ENCODE measurements at places on chromosomes 11 and 22. TPM values are rescaled to one million over a fixed set of nuclear protein-coding genes. Genes with fewer than 3 reads are reported as not detected.

- DNase-seq = peak; percentile 50
- H3K27ac ChIP-seq = no peak overlapping the region
- peaks cover 26% of the 10 kb centered on the region for H3K4me1 ChIP-seq
- peaks cover 7% of the 10 kb centered on the region for H3K36me3 ChIP-seq
- H3K27me3 ChIP-seq = peaks cover 4% of the 10 kb centered on the region
- no peak overlapping the region for H3K4me3 ChIP-seq
These were observed 2.6 kb upstream of the RTL6 start for GRCh38 chr22:44500599-44500998.

DNA sequence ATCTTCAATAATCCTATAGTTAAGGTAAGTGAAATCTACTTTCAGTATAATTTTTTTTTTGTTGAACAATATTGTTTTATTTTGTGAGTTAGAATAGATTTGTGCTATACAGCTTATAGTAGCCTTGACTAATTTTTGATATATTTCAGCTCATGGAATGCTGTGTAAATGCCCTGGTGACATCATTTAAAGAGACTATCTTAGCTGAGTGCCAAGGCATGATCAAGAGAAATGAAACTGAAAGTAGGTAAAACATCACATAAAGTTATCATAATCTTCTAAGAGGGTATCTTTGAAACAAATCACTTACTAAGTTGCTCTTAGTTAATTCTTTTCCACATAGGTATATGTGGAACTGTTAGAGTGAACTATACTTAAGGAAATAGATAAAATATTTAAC, 51.4 kb upstream of the ACAT1 start:
- no peaks in the 10 kb centered on the region for H3K4me1 ChIP-seq
- H3K27me3 ChIP-seq = no peaks in the 10 kb centered on the region
- H3K4me3 ChIP-seq = no peak overlapping the region
- no peak for DNase-seq
- no peak overlapping the region for H3K27ac ChIP-seq

- H3K4me1 ChIP-seq = no peaks in the 10 kb centered on the region
- H3K36me3 ChIP-seq = no peaks in the 10 kb centered on the region
- no peaks in the 10 kb centered on the region for H3K27me3 ChIP-seq
These were observed 37.7 kb upstream of the B3GAT1 start for GRCh38 chr11:134449713-134450112.

DNA sequence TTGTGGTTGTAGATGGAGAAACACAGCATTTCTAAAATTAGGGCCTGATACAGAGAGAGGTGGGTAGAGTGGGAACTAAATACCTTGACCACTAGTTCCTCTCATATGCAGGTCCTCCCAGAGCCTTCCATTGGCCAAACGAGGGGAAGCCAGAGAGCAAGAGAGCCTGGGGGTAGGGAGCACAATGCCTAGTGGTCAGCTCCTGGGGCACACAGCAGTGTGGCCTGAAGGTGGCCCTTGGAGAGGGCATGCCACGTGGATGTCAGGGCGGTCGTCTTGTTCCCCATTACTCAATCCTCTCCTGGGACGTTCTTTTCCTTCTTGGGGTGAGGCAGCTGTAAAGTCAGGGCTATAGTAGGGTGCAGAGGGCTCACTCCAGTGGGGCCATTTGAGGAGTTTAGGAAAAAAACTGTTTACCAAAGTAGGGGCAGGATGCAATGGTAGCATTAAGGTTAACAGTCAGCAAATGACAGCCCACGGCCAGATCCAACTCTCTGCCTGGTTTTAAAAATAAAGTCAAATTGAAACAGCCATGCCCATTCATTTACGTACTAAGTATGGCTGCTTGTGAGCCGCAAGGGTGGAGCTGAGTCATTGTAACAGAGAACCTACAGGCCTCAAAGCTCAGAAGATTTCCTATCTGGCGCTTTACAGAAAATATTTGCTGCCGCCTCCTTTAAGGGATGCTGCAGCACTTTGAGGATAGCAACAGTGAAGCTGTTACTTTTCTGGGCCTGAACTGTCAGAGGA, 7.6 kb downstream of the MYO18B start:
- H3K4me1 ChIP-seq = peaks cover 8% of the 10 kb centered on the region
- no peaks in the 10 kb centered on the region for H3K27me3 ChIP-seq
- H3K4me3 ChIP-seq = no peak overlapping the region
- no peaks in the 10 kb centered on the region for H3K36me3 ChIP-seq

NUCB2 gene
- total RNA-seq = 41.6 TPM

GRCh38 chr11:75303544-75304224, 47.8 kb downstream of the ARRB1 start:
- H3K4me1 ChIP-seq = peaks cover 70% of the 10 kb centered on the region
- H3K27ac ChIP-seq = no peak overlapping the region
- no peak for DNase-seq
- no peaks in the 10 kb centered on the region for H3K36me3 ChIP-seq
- no peak overlapping the region for H3K4me3 ChIP-seq

DNA sequence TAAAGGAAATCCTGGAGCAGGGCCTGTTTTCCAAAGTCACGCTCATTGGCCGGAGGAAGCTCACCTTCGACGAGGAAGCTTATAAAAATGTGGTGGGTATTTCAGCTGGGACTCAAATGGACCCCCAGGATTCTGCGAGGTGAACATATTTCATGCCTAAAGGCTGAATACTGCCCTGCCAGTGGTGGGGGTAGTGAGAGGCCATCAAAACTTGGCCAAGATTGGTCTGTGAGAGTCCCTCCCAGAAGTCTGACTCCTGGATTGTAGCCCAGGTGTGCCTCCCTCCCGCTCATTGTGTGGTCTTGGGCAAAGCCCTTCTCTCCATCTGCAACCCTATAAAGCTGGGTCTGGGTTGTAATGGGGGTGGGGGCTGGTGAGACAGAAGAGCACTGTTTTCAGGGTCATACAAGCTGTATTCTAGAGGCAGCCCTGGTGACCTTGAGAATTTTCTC, 853 bp downstream of the HTATIP2 start:
- peaks cover 60% of the 10 kb centered on the region for H3K4me1 ChIP-seq

OR6A2 gene
- not detected for total RNA-seq

DNA sequence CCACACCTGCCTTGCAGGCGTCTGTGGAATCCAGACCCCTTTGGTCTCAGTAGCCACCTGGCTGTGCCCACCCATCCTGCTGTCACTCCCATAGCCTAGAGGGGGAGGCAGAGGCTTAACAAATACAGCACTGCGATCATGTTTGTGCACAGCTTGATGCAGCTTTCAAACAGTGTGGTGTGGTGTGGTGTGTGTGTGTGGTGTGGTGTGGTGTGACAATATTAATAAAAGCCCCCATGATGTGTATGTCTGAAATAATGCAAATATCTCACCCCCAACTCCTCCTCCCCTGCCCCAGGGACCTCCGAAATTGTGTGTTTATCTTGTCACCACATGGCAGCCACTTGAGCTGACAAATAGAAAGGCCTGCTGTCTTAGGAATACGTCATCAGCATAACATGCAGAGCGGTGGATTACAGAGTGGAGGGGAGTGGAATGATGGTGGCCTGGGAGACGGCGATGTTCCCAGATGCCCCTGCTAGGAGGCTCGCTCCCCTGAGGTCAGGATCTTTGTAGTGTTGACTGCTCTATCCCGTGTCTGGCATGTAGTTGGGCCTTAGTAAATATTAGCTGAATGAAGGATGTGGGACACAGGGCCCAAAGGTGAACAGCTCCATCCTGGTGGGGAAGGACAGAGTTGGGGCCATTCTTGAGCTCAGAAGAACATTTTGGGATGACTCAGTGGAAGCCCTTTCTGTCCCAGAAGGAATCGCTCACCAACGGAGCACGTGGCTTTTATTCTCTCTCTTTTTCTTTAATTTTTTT, 2.8 kb downstream of the PDXP start:
- H3K27me3 ChIP-seq = no peaks in the 10 kb centered on the region
- H3K4me1 ChIP-seq = peaks cover 63% of the 10 kb centered on the region

DNA sequence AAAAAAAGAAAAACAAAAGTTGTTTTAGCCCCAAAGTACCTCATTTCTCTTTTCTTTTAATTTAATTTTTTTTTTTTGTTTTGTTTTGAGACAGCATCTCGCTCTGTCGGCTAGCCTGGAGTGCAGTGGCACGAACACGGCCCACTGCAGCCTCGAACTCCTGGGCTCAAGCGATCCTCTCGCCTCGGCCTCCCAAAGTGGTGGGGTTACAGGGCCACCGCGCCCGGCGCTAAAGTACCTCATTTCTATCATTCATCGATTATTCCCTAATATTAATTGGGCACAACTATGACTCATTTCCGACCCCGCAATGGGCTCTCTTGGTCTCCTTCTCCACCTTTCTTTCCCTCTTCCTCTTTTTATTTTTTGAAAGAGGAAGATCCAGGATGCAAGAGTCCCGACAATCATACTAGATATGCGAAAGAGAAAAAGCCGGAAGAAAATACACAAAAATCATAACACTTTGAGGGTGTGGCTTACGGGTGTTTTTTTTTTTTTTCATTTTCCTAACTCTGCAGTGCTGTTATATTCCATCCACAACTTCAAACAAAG, 475 bp upstream of the AIP start:
- H3K27ac ChIP-seq = peak overlapping the region; percentile 82
- peak overlapping the region; percentile 59 for H3K4me3 ChIP-seq
- DNase-seq = no peak
- peaks cover 38% of the 10 kb centered on the region for H3K4me1 ChIP-seq

ZNF195 gene
- 15.7 TPM for total RNA-seq

- no peaks in the 10 kb centered on the region for H3K27me3 ChIP-seq
- no peak for DNase-seq
- no peak overlapping the region for H3K27ac ChIP-seq
- no peaks in the 10 kb centered on the region for H3K36me3 ChIP-seq
- H3K4me1 ChIP-seq = no peaks in the 10 kb centered on the region
These were observed 8.3 kb upstream of the FGF19 start for GRCh38 chr11:69711822-69712801.

DNA sequence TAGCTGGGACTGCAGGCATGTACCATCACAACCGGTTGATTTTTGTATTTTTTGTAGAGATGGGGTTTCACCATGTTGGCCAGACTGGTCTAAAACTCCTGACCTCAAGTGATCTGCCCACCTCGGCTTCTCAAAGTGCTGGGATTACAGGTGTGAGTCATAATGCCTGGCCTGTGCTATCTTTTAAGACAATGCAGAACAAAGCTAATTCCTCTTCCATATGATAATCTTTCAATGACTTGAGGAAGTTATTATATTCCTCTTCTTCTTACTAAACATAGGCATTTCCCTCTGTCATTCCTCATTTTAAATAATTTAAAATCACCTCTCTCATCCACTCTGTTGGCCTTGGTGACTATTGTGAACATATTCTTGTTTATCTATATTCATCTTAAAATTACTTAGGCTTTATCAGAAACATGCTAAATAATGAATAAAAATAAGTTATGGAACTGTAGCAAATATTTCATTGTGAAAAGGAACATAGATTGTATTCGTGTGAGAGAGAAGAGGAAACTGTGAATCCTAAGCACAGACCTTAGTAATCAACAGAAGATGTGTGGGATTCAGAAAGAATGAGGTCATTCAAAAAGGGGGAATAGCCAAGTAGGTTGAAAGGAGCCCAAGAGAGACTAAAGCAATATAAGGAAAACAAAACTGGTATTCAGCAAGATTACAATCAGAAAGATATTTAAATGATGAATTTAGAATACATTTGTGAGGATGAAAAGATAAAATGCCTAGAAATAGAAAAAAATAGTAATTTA, 269.4 kb downstream of the TTC28 start:
- peaks cover 32% of the 10 kb centered on the region for H3K4me1 ChIP-seq
- no peak overlapping the region for H3K27ac ChIP-seq
- H3K4me3 ChIP-seq = no peak overlapping the region
- H3K27me3 ChIP-seq = no peaks in the 10 kb centered on the region
- DNase-seq = no peak

DNA sequence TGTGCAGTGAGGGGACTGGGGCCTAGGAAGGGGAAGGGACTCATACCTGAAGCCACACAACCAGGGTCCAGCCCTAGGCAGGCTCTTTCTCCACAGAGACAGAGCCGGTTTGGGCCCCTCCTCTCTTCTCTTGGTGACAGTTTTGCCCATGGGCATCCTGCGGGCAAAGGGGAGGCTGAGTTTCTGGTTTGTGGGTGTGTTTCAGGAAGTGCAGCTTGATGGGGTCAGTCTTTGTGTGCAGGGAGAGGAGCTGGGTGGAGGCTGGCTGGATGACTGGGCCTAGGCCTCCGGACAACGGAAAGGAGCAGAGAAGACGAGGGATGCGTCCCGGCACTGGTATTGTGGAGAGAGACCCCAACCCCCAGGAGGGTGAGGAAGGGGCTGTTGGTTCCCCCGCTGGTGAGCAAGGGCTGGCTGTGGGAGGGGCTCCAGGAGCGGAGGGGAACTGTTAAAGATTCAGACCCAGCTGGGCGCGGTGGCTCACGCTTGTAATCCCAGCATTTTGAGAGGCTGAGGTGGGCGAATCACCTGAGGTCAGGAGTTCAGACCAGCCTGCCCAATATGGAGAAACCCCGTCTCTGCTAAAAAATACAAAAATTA, 23.4 kb upstream of the CELSR1 start:
- H3K4me3 ChIP-seq = no peak overlapping the region
- DNase-seq = no peak
- no peaks in the 10 kb centered on the region for H3K27me3 ChIP-seq
- H3K27ac ChIP-seq = no peak overlapping the region
- peaks cover 22% of the 10 kb centered on the region for H3K4me1 ChIP-seq

DNA sequence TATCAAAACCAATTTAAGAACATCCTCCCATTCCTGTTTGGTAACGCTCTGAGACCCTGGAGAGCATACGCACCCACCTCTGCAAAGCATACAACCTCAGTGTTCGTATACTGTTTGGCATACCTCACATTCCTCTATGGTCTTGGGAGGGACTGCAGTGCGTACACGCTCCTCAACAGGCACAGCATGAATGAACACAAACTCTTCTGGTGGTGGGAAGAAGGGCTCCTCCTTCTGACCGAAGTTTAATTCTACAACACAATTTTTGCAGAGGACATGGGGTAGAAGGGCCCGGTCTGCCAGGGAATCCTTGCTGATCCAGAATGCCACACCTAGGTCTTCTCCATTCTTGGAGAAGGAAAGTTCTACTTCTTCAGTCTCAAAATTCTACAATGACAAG, 5.3 kb downstream of the HNRNPUL2 start:
- H3K4me1 ChIP-seq = peaks cover 51% of the 10 kb centered on the region
- no peak overlapping the region for H3K27ac ChIP-seq
- H3K27me3 ChIP-seq = no peaks in the 10 kb centered on the region

KCNE3 gene
- total RNA-seq = 6.5 TPM

DNA sequence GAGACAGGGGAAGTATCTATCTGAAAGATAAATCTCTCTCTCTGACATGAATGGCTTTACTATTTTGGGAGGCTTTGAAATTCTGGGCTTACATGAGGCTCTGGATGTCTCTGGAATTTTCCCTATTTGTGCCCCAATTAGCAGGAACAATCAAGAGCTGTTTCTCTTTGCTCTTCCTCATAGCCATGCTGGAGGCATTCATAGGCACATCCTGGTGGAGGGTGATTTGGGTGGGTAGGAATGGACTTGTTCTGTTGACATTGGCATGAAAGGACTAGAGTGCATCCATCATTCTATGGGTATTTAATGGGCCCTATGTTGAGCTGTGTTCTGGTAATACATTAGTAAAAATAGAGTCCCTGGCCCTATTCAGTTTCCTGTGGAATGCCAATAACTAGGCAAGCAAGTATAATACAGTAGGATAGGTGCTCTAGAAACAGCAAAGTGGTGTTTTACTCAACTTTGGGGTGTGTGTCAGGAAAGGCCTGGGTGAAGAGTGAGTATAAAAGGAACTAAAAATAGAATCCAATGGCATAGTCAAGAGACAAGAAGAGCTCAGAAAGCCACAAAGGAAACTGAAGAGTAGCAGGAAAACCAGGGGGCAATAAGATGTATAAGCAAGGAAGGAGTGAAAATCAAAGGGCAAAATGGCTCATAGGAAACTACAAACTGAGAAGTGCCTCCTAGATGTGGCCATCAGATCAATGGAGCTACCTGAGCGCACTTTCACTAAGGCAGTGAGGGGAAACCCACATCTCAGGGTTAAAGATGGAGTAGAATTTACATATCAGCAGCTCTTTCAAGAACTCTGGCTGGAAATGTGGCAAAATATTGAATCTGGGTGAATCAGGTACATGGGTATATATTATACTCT, 45.0 kb downstream of the CWC15 start:
- no peak overlapping the region for H3K4me3 ChIP-seq
- H3K27me3 ChIP-seq = no peaks in the 10 kb centered on the region
- no peak for DNase-seq
